Stimulated activated CD4-positive, alpha-beta T cell treated with anti-CD3 and anti-CD28 coated beads, Interleukin-1b, Interleukin-23, amount 100 ng/mL, for 1 hour (primary cell): ENCODE measurements at places on chromosomes 4 and X.

DNA sequence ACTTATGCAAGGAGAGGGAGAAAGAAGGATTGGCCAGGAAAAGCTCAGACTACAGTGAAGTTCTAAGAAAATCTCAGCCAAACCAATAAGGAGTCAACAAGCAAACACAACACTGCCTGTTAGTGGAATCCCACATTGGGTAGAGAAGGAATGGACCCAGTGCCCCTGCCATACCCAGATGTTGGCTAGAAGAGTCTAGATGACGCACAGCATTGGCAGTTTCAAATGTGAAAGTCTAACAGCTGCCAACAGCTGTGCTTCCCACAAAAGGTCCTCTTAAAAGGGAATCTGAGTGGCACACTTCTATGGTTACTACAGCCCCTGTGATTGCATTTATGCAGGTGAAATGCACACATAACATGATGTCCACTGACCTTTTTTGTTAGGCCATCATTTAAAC is 37.2 kb upstream of the CPEB2 start:
- DNase-seq: no peak

GRCh38 chrX:18422325-18422724 is 3.1 kb upstream of the CDKL5 start:
- DNase-seq: no peak

DNA sequence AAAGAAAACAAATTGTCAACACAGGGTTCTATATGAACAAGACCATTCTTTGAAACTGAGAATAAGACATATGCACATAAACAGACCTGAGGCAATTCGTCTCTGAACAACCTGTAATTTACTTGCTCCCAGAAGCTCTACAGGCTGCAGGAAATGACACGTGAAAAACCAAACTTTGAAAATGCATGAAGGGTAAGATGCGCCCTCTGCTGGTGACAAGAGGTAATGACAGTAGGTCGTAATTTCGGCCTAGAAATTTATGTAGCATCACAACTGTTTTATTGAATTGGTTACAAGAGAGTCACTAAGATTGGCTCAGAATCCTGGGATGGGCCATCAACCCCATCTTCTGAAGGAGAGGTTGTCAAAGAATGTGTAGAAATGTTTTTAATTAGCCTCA is 276.5 kb downstream of the PPP4R3C start:
- DNase-seq: no peak

DNA sequence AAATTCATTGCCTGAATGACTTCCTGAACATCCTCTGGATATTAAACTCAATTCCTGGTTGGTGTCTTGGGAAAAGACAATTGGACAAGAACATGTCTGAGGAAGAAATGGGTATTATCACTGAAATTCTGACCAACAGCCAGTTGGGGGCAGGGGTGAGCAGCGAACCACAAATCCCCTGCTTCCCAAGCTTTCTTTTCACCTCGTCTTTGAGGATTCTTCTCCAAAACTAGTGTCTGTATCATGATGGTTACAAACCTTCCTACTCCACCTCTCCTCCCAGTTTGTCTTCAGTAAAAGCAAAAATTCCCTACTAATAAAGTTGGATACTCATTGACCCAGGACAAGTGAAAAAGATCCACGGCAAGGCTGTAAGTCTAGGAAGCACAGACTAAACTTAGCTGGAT is 48.3 kb upstream of the WDR1 start:
- no peak for DNase-seq

DNA sequence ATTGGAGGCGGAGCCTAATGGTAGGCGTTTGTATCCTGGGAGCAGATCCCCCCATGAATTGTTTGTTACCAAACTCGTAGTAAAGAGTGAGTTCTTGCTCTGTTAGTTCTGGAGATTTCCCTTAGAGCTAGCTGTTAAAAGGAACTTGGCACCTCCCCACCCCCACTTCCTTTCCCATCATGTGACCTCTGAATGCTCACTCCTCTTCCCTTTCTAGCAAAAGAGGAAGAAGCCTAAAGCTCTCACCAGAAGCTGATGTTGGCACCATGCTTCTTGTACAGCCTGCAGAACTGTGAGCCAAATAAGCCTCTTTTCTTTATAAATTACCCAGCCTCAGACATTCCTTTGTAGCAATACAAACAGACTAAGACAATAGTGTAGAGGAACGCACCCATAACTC is 13.8 kb upstream of the ATOH1 start:
- no peak for DNase-seq

GRCh38 chr4:102392033-102392744 is 46.9 kb upstream of the SLC39A8 start:
- no peak for DNase-seq

DNA sequence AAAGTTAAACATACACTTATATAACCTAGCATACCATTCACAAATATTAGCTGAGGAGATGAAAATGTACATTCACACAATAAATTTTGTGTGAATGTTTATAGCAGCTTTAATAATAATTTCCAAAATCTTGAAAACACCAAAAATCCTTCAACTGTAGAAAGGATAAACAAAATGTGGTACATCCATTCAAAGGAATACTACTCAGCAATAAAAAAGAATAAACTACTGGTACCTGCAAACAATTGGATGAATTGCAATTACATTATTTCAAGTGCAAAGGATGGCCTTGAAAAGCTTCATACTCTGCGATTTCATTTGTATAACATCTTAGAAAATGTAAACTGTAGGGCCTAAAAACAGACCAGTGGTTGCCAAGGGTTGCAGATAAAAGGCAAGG is 11.7 kb upstream of the RPS6KA6 start:
- DNase-seq: no peak

DNA sequence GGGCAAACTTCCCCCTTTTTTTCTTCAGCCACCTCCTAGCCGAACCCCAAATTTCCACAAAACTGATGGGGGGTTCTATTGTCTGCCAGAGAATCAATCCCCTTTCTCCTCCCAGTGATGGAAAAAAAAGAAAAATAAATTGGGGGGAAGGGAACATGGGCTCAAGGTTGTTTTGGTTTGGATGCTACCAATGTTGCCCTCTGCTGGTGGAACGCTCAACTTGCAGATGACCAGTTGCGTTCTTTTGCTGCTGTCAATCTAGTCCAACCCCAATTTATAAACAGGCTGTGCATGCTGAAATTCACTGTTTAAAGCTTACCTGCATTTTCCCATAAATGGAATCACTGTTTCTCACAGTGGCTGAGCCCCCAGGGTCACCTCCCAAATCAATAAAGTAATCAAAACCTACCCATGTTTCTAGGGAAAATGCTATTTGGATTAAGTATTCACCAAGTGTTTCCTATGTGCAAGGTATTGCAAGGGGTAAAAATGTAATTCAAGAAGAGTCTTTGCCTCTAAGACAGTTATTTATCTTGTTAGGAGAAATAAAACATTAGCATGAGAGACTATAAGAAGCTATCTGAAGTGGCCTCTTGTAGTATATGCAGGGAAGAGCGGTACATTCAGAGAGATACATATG is 116.7 kb upstream of the TMEM164 start:
- no peak for DNase-seq

DNA sequence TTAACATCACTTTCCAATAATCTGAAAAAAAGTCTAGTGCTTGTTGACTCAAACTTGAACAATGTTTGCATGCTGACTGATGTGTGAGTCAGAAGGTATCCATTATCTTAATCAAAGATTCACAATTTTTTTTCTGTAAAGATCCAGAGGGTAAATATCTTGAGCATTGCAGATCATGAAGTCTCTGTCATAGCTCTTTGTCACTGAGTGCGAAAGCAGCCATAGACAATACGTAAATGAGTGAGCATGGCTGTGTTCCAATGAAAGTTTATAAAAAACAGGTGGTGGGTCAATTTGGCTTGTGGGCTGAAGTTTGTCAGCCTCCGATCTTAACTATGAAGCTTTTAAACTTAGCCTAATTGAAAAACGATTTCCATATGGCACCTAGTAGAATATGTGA is 37.7 kb downstream of the NHS start:
- DNase-seq: no peak

- no peak for DNase-seq
Measured at GRCh38 chrX:121333942-121334341, 286.5 kb downstream of the GLUD2 start.

GRCh38 chr4:71275570-71275969 is 63.2 kb upstream of the SLC4A4 start:
- no peak for DNase-seq

- no peak for DNase-seq
Measured at GRCh38 chr4:61805979-61806378, 605.9 kb downstream of the ADGRL3 start.

DNA sequence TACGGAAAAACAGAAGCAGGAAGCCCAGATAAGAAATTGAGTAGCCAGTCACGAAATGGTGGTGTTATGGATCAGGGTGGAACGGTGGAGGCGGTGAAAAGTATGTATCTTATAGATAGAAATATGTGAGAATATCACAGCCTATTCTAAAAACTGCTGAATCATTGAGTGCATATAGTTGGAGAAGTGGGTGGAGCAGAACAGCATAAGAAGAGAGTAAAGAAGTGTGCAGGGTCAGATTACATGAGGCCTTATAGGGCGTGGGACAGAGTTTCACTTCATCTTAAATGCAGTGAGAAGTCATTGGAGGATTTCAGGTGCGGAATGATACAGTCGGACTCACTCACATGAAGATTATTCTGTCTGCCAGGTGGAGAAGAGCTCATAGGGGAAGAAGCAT is 293.1 kb downstream of the TRIML1 start:
- DNase-seq: no peak

DNA sequence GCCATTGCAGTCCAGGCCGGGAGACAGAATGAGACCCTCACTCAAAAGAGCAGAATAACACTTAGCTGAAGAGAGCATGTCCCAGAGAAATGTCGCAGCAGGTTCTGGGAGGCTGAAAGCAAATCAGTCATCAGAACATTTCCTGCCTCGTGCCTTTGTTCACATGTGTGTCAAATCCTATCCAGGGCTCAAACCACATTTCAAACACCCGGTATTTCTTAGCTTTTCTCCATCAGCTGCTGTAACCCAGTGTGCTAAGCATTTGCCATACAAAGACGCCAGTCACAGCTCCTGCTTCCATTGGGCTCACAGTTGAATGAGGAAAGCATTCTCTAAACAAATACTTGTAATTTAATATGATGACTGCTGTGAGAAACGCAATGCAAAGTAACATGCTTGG is 6.0 kb downstream of the PALLD start:
- no peak for DNase-seq

DNA sequence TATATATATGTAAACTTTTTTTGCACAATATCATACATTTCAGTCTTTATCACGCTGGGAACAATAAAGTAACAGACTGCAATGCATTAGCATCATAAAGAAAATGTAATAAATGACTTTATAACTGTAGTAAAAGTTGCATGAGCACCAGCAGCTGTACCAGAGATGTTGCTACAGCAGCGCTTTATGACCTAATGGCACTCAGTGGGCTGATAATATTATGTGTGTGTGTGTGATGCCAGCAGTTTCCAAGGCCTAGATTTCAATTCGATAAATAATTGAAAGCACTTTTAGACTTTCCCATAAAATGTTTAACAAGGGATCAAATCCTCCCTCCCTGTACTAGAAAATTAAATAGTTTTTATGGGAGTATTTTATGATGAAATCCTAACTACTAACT is 367.6 kb upstream of the AGA start:
- DNase-seq: no peak

DNA sequence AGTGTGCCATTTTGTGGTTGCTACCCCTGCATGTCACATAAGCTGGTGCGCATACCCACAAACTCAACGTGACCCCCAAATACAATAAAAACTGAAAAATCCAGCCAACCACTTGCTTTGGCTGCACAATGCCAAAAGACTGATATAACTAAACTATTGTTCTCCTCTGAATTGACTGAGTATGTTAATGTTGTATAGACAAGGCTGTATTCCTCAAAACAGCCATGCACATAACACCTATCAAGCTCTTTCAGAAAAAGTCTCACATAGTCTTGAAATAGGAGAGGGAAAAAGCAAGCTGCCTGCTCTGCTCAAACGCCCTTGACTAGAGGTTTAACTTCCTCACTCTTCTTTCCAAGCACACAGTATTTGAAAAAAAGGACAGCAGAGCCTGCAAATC is 126.4 kb upstream of the NOCT start:
- DNase-seq: no peak

- DNase-seq: no peak
Measured at GRCh38 chr4:165625281-165625680, 246.5 kb downstream of the CPE start.

DNA sequence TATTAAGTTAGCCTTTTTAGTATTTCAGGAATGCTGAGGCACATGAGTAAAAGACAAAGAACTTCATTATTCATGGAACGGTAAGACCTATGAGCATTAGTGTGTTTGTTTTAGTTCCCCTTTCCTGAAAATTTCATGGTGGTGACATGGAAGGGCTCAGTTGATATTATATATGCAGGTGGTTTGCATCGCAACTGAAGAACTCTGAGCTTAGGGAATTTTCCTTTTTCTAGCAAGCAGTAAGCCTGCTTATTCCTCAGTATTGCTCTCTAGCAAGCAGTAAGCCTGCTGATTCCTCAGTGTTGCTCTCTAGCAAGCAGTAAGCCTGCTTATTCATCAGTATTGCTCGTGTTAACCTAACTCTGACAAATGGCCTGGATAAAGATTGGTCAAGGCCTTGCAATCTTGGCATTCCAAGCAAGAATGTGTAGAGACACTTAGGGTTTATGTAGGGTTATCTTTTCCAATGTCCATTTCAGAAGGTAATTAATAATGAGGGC is 37.7 kb upstream of the MAGEB18 start:
- DNase-seq: no peak

- DNase-seq: no peak
Measured at GRCh38 chr4:152180369-152180768, 355.5 kb downstream of the FBXW7 start.

DNA sequence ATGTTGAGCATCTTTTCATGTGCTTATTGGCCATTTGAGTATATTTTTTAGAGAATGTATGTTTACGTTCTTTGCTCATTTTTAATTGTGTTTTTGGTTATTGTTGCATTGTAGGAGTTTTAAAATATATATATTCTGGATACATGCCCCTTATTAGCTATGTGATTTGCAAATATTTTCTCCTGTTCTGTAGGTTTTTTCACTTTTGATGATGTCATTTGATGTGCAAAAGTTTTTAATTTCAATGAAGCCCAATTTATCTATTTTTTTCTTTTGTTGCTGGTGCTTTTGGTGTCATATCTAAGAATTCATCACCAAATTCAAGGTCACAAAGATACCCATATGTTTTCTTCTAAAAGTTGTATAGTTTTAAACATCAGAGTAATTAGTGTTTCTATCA is 6.8 kb downstream of the ARMCX5 start:
- DNase-seq: no peak
